Stimulated activated CD4-positive, alpha-beta T cell treated with anti-CD3 and anti-CD28 coated beads, TNF-alpha, amount 100 ng/mL, for 1 hour (primary cell): ENCODE measurements at places on chromosomes 1 and 21.
A peak's percentile ranks its signal among the peaks of the same experiment; 100 is the strongest.

DNA sequence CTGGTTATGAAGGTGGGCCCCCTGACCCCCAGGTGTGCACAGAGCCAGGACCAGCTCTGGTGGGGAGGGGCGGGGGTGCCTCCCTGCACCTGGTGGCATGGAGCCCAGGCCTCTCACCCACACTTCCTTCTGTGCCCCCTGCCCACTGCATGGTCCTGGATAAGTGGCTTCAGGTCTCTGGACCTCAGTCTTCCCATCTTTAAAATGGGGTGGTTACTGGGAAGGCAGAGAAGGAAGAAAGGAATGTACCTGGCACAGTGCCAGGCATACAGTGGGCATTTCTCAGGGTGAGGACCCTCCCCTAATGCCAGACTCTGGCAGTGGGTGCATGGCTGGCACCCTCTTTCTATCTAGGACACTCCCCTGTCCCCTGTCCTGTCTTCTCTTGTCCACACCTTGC, 7.5 kb downstream of the CLCNKA start:
- DNase-seq, result no peak

DNA sequence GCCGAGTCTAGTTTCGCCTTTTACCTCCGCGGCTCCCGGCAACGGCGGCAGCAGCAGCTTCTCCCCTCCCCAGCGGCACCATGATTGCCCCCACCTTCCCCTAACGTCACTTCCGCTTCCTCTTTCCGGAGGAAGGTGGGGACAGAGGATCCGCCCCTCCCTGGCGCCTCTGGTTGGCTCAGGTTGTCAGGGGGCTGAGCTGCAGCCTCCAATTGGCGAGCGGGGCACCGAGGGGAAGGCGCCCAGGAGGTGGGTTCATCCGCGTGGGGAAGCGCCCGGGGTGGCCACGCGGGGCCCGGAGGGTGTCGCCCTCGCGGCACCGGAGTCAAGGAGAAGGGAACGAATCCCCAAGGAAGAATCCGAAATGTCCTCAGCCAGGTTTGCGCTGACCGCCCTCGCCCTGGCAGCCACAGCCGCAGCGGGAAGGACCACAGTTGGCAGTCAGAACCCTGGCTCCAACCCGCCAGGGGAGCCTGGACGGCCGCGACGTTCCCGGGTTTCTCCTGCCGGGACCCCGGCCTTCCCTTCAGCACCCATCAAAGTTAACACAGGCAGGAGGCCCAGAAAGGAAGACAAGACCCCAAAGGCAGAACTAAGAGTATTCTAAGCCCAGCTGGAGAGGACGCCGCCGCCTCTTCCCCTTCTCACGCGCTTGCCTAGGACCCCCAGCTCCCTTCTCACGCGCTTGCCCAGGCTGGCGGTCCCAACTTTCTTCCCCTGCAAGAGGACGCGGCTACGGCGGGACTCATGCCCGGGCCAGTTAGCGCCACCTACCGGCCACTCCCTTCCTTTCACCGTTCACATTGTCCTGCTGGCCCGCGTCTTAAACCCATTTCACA, at the start of gene MTF1:
TSS of gene MTF1 (minus strand) at position 86 of the 839 bp plus-strand sequence. CDS start 1,934 bp downstream, outside the sequence.
- peak; percentile 91 for DNase-seq

- DNase-seq, result no peak
Measured at GRCh38 chr1:191290441-191290840, 812.8 kb upstream of the BRINP3 start.

- DNase-seq, result no peak
Measured at GRCh38 chr1:22204057-22204840, 61.4 kb upstream of the WNT4 start.

DNA sequence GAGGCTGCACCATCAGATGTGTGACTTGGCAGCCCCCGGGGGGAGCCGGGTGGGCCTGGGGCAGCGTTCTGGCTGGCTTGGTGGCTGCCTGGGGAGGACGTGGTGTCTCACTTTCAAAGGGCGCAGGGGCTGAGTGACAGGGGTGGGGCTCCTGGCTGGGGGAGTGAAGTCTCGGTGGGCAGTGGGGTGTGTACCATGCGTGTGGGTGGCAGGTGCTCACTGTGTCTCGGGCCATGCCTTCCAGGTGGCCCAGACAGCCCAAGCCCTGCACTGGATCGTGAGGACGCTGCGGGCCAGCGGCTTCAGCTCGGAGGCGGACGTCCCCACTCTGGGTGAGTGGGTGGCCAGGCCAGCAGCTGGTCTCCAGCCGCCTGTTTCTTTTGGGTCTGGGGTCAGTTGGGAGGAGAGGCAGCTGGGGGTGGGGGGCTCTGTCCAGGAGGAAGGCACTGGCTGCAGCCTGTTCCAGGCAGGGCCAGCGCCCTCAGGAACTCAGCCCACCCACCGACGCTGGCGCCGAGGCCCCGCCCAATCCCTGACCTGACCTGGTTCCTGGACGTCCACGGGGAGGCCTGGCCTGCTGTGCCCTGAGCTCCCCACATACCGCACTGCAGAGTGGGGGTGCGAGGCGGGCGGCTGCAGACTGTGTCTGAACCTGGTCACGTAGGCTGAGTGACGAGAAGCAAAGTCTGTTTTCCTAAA, 30.6 kb upstream of the LRRC3 start:
- DNase-seq, result no peak

- no peak for DNase-seq
Measured at GRCh38 chr21:32315511-32316281, 17.0 kb downstream of the MRAP start.

- DNase-seq, result no peak
Measured at GRCh38 chr1:202153284-202153683, 7.1 kb downstream of the PTPN7 start.

DNA sequence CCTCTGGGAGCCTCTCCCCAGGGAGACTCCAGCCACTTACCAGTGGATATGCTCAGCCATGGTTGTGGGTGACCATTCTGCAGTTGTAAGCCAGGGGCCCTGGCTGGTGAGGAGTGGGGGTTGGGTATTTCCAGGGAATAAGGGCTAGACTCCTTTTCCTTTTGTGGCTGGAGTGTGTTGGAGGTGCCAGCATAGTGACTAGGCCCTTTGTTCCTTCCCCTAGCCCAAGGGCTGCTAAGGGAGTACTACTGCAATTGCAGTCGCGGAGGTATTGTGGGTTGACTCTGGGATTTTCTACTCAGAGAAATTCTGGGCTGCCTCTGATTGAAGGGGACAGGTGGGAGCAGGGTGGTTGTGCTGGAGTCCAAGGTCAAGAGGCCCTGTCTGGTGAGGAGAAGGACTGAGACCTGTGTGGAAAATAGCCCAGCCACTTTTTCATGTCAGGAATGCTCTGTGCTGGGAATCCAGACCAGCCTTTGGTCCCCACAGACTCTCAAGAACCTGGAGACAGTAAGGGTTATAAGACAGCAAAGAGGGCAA, 43.1 kb downstream of the MROH9 start:
- no peak for DNase-seq

DNA sequence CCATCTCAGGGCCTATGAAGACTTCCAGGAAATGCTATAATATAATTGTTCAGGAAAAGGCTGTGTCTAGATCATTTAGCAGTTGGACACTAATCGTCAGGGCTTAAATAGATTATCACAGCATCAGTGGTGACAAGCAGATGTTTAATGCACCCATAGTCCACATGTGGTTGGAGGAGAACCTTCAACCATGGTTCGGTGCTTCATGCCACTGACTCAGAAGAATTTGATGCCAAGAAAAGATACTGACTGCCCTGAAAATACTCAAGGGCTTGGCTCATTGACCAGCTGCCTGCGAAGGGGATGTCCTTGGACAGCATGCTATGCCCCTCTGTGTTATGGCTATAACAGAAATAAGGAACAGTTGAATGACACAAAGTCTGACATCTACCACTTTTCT, 175.7 kb downstream of the HHIPL2 start:
- no peak for DNase-seq

GRCh38 chr1:235417086-235417697, 50.0 kb downstream of the TBCE start:
- peak; percentile 24 for DNase-seq

DNA sequence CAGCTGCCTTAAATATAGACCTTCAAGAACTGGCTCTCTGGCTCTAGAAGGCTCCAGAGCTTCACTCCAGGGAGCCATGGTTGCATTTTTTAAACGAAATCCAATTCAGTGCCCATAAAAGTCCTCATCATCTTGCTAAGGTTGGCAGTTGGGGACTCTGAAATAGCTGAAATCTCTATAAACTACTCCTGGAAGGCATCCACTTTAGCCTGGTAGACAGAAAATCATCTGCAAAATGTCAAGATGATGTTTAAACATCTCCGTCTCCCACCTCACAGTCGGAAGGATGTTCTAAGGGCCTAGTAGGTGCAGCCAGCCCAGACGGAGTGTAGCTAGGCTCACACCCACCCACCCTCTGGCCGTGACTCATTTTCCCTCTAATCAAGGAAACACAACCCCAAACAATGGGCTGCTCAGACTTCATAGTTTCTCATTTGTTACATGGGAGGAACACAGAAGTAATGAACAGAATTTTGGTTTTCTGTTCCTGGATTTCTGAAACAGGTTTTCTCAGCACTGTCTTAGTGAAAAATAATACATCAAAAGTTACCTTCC, 235.4 kb upstream of the KAZN start:
- DNase-seq, result no peak

GRCh38 chr1:170073893-170074249, 624 bp downstream of the KIFAP3 start:
- no peak for DNase-seq

- DNase-seq, result no peak
Measured at GRCh38 chr1:202155478-202156021, 4.9 kb downstream of the PTPN7 start.

GRCh38 chr1:32007591-32007940, 6.1 kb upstream of the KHDRBS1 start:
- no peak for DNase-seq

DNA sequence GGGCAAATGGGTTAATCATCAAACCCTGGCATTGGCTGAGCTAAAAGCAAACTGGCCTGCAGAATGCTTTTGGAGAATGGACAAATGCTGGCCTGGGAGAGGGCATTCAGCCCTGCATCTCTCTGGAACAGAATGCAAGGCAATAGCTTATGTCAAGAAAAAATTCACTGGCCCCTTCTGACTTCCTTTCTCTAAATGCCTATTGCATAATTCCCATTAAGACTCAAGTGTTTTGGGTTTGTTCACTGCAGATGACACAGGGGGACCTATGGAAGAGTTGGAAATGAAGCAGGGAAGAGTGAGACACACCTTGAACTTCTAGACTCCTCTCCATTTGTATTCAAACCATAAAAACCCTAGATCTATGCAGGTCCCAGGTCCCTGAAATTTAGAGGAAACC, 15.9 kb downstream of the PEA15 start:
- no peak for DNase-seq

DNA sequence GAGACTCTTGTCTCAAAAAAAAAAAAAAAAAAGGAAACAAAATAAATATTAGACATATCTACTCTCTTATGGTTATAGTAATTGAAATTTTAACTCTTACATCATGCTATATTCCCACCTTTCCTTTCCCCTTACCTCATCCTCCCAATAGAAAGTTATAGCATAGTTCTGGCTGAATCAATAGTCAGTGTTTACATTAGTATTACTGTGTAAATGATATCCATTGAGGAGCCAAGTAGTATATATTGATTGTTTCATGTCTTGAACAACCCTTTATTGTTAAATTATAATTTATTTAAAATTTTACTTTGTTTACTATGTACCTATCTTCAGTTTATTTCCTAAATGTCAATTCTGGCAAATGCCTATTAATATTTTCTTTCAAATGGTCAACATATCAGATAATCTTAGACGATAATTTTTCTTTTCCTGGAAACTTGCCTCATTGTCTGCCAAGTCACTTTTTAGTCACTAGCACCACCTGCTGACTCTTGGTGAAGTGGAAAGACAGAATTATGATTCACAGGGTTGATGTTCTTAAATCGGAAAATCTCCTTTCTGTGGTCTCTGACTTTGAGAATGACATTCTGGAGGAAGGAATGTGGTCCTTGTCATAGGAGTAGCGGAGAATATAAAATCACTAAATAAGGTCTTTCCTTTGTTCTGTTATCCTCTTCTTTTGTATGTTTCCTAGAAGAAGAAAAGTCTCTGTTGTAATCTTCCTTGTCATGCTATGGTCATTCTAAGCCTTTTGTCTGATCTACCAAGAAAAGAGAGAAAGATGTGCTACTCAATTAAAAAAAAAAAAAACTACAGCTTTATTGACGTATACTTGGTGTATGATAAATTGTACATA, 8.6 kb downstream of the HJV start:
- no peak for DNase-seq

GRCh38 chr21:18249672-18250071, 5.0 kb downstream of the CHODL start:
- no peak for DNase-seq

- DNase-seq, result no peak
Measured at GRCh38 chr21:39014747-39015146, 168.5 kb downstream of the PSMG1 start.

- DNase-seq, result no peak
Measured at GRCh38 chr1:188249811-188250210, 1421.1 kb downstream of the PLA2G4A start.

GRCh38 chr1:37763791-37764413, 1.0 kb downstream of the EPHA10 start:
- DNase-seq, result no peak

DNA sequence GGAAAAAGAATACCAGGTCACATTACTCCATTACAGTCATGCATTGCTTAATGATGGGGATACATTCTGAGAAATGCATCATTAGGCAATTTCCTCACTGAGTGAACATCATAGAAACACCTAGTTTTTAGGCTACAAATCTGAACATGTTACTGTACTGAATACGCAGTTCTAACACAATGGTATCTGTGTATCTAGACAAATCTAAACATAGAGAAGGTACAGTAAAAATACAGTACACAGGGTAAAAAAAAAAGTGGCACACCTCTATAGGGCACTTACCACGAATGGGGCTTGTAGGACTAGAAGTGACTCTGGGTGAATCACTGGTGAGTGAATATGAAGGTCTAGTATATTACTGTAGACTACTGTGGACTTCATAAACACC, 115.7 kb downstream of the AKT3 start:
- no peak for DNase-seq

DNA sequence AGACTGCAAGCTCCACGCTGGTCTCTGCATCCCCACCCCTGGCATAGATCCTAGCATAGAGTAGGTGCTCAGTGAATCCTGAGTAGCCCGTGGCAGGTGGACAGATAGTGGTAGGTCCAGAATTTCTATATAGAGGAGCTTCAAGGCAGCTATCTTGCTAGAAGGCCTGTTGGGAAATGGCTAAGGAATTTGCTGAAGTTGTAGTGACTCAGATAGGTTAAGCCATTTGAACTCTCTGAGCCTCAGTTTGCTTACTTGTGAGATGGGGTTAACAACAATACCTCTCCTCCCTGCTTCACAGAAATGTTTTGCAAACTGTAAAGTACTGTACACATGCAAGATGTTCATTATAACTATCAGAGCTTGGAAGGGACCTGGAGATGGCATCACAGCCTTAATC, 23.4 kb upstream of the EPHB2 start:
- no peak for DNase-seq

- DNase-seq, result no peak
Measured at GRCh38 chr1:1680912-1681273, 11.7 kb downstream of the SLC35E2B start.

- DNase-seq, result no peak
Measured at GRCh38 chr1:53470584-53470983, 11.4 kb downstream of the DMRTB1 start.

GRCh38 chr1:113452921-113453770, 62.8 kb downstream of the MAGI3 start:
- no peak for DNase-seq
